HTR-8/SVneo (cell line): ENCODE measurements at places on chromosomes 7 and 10.

- DNase-seq, result no peak
Observed at GRCh38 chr7:135843214-135843613, 94.6 kb upstream of the FAM180A start.

DNA sequence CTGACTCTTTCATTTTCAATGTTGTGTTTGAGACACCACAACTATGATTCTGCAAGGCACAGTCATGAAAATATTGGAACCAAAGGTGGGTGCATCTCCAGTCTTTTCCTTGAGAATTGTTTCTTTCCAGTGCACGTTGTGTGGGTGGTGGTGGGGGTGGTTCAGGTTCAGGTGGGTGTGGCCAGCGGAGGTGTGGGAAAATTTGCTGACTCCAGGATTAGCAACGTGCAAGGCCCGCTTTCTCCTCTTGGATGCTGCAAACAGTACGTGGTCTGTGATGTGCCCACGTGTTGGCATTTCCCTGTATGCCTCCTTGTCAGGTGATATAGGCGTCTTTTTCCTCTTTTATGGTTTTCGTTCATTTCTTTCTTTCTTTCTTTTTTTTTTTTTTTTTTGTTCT, 59.1 kb downstream of the CAMK1D start:
- DNase-seq, result no peak

DNA sequence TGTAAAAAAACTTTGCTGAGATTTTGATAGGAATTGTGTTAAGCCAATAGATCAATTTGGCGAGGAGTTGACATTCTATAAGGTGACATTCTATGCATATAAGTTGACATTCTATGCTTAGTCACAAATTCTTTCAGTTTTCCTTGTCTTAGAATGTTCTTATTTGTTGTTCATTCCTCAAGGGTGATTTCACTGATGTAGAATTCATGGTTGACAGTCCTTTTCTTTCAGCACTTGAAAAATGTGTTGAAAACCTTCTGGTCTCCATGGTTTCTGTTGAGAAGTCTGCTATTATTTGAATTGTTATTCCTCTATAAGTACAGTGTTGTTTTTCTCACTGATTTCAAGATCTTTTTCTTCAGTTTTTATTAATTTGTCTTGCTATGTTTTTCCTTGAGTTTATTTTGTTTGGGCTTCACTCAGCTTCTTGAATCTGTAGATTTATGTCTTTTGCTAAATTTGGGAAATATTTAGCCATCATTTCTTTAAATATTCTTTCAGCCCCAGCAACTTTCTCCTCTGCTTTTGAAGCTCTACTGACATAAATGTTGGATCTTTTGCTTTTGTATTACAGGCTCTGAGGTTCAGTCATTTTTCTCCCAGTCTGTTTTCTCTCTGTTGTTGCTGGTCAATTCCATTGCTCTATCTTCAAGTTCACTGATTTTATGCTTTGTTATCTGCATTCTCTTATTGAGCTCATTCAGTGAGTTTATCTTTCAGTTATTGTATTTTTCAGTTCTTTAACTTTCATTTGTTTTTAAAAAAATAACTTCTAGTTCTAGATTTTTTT, 154.9 kb downstream of the SDK1 start:
- DNase-seq, result no peak

DNA sequence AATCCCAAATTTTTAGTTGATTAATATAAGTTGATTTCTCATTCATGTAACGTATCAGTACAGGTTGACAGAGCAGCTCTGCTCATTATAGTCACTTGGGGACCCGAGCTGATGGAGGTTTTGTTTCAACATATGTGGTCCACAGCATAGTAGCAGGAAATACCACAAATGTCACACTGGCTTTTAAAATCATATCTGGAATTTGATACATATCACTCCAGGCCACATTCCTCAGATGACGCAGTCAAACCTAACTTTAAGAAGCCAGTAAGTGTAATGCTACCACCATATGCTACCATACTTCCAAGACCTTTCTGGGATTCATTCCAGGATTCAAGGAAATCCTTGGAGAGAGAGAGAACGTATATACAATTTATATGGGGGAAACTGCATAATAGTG, 156.3 kb downstream of the PHF14 start:
- peak; percentile 28 for DNase-seq

- no peak for DNase-seq
Observed at GRCh38 chr7:72023926-72024325, 388.2 kb downstream of the CALN1 start.

GRCh38 chr10:5619362-5620211, 46.8 kb downstream of the ASB13 start:
- no peak for DNase-seq

GRCh38 chr7:146862415-146862814, 745.8 kb downstream of the CNTNAP2 start:
- DNase-seq, result no peak

DNA sequence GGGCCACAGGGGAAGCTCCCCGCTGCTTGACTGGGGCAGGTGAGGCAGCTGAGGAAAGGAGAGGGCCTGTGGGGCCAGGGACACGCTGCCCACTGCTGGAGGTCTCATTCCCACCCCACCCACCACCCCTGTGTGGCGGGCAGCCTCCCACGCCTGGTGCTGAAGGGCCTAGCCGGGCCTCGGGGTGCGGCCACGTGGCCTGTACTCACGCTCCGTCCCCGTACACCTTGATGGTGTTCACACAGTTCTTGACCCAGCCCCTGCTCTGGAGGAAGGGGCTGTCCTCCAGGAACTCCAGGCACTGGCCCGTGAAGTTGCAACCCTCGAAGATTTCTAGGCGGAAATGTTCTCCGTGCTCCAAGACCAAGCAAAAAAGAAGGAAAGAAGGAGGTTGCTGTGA, 4.0 kb downstream of the CRYGN start:
- no peak for DNase-seq

GRCh38 chr10:71246591-71247413, 34.4 kb downstream of the UNC5B start:
- peak; percentile 30 for DNase-seq

DNA sequence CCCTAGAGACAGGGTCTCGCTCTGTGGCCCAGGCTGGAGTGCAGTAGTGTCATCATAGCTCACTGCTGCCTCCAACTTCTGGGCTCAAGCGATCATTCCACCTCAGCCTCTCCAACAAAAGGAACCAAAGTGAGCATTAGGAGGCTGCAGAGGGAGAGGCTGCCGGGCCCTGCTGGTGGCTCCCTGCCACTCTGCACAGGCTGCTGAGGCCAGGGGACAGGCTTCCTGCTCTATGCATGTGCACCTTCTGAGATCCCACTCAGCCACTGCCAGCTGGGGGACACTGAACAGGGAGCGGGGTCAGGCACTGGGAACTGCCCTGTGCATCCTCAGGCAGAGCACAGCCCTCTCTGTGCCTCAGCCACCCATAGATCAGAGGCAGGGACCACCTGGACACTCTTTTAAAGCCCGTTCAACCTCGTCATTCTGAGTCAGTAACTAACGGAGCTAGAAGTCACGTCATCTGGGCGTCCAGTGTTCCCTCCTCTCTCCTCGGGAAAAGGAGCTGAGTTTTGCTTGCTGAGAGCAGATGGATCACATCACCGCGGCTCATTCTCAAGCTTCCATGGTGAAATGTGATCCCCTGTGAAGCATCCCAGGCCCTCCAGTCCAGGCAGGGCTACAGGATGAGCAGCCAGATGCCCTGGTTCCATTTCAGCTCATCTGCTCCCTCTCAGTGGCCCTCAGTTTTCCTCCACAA, 109.6 kb downstream of the MYL10 start:
- no peak for DNase-seq

- no peak for DNase-seq
Observed at GRCh38 chr10:87775766-87776165, 42.3 kb downstream of the ATAD1 start.

DNA sequence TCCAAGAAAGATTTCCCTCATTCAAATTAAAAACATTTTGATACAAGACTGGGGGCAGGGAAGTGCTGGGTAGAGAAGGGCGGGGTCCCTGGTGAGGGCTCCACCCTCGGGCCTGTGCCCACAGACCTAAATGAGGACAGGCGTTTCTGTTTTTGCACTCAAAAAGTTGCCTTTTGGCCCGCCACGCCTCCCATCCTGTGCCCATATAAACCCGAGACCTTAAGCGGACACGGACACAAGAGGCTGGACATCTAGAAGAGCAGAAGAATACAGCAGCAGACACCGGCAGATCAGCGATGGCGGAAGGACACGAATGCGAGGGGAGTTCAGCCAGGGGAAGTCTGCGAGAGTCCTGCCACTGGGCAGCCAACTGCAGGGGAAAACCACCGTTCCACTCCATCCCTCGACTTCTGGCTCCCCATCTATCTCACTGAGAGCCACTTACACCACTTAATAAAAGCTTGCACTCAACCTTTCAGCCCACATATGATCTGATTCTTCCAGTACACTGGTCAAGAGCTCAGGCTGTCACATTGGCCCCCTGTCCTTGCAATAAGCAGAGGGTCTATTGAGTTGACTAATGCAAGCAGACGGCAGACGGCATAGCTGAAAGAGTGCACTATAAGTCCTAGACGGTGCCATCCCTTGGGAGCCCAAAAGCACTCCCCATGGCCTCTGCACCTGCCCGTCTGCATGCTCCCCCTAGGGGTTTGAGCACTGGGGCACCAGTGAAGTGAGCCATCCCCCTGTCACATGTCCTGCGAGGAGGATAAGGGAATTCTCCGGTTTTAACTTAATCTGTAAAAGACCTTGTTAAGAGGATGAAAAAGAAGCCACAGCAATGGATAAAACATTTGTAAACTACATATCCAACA, 181.8 kb upstream of the PRSS1 start:
- DNase-seq, result no peak

DNA sequence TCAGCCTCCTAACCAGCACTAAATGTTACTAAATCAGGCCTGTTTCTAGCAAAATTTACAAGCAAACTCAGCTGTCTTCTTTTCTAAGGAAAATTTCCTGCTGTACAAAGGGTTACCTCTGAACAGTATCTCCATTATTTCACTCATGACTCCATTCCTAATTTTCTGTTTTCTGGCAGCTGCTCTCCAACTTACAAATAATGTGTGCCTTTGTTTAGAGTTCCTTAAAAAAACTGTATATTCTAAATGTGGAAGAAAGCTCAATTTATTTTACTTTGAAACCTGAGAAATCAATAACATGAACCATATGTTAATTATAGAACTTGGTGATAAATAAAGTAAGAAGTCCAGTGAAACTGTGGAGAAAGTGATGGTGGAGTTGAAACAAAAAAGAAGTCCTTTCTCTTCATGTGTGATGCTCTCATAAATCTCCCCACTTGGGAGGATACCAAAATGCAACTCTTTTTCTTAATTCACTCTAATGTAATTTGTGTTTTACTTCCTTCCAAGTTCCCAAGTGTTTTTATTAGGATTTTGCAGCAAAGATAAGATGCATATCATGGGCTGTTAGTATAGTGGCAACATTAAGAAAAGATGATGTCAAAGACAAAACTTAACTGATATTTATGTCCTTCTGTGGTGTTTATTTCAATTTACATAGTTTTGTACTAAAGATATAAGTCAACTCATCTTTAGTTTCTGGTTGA, 74.8 kb downstream of the CDK6 start:
- DNase-seq, result no peak

- DNase-seq, result no peak
Observed at GRCh38 chr10:88163572-88163971, 300.1 kb downstream of the PTEN start.

DNA sequence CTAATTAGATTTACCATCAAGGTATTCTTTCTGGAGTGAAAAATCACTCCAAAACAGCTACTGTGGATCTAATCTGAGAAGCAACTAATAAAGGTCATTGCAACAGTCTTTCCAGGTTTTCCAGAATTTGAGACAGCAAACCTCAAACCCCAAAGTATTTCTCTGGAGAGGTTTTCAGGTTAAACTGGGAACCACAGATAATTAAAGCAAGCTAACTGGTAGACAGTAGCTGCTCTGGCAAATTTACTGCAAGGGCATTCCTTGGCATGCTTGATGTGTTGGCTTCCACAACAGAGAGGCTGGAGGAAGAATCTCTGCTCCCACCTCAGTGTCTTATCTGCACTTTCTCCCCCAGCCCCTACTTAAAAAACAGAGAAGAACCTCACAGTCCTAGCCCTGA, 140.0 kb upstream of the NRBF2 start:
- no peak for DNase-seq

DNA sequence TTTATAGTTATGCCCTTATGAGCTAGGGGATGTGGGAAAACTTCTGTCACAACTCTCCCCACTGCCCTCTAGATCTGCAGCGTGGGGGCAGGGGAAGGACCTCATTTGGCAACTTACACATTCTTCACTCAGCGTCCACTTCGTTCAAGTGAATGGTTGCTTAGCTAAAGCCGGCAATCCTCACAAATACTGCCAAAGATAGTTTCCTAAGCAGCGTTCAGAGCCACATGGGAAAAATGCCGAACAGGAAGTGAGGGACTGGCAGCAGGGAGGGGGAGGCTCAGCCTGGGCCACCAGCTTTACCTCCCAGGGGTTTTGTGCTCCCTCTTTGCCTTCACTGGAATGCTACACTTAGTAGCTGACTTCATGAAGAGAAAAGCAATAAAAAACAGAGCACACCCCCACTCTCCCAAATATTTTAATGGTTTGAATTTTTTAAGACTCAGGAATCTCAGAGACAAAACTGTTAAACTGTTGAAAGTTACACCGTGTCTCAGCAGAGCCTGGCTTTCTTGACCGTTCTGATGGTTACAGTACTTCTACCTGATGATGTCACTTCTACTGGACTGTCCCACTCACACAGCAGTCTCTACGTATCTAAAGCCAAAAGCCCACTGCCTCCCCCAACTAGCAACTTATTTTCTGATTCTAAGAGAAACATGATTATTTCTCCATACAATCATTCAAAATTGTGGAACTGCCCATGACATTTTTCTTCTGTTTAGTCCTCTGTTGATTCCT, 10.4 kb downstream of the GRM3 start:
- DNase-seq, result no peak

GRCh38 chr10:68501691-68502090, 25.6 kb downstream of the SLC25A16 start:
- no peak for DNase-seq

DNA sequence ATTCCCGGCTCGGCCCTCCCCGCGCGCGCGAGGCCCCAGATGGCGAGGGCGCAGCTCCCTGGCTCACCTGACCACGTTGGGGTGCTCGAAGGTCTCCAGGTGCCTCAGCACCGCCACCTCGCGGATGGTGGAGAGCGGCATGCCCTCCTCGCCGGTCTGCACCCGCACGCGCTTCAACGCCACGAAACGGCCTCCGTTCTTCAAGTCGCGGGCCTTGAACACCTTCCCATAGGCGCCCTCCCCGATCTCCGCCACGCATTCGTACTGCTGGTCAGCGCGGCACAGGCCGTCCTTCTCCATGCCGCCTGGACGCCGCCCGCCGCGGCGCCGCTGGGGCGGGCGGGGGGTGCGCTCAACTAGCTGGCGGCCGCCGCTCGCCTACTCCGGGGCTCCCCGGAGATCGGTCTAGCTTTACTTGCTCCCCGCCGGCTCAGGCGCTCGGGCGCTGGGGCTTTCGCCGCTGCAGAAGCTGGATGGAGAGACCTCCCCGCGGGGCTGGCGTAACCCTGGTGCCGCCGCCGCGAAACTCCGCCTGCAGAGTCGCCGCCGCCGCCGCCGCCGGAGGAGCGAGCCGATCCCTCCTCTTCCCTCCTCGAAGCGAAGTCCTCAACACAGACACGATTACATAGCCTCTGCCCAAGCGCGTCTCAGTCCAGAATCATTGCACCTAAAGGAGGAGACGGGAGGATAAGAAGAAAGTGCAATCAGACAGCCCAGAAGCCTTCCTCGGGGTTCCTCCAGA, 3.2 kb downstream of the CDK6 start:
- DNase-seq, result peak; percentile 45

GRCh38 chr10:132519382-132520176, 18.0 kb upstream of the INPP5A start:
- no peak for DNase-seq
